ENCODE measurements at places on chromosomes 11 and 22.

DNA sequence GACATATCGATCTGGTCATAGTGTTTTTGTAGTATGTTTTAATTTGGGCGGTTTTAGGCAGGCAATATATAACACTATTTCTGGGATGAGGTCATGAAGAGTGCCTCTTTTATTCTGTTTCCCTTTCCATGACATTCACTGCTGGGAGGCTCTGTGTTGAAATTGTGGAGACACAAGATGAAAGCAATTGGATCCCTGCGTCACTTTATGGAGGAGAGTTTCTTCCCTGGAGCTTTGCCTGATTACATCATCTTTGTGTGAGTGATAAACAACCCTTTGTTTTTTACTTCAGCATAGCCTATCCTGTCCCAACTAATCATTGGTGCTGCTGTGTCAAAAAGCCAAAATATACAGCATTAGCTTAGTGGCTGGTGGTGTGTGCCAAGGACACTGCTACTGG lies 48.6 kb downstream of the PARVG start:
- no peak for DNase-seq

DNA sequence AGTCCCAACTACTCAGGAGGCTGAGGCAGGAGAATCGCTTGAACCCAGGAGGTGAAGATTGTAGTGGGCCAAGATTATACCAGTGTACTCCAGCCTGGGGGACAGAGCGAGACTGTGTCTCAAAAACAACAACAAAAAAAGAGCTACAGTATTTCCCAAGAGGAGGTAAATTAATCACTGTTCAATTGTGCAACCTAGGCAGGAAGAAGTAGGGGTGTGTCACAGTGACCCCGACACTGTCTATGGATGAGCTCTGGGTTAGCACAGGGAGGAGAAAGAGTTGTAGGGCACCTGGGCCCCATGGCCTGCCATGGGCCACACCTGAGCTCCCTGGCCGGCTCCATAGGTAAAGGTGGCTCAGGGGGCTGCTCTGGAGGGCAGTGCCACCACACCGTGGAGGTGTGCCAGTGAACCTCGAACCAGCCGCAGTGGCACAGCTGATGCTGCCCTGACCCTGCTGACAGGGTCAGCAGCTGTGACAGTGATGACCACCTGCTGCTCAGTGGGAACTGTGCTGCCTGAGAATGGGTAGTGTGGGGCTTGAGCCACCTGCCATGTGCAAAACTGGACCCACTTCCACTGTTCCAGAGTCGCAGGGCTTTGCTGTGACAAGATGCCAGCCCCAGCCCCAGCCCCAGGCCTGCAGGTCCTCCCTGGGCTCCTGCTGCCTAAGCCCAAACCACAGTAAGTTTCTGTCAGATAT lies 84.0 kb upstream of the PITPNB start:
- DNase-seq: no peak

DNA sequence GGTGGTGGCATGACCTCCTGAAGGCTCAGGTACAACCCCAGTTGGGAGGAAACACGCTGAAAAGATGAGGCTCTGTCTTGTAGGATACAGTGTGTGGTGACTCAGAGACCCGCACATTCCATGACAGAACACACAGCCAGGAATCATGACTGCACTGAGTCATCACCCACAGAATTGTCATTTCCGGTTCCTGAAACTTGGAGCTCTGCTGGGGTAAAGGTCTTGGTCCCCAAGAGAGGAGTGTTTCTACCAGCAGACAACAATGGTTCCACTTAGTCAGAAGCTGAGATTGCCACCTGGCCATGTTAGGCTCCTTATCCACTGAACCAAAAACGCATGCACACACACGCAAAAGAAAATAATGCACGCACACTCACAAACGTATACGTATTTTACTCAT lies 31.5 kb upstream of the CYB5R3 start:
- no peak for DNase-seq

DNA sequence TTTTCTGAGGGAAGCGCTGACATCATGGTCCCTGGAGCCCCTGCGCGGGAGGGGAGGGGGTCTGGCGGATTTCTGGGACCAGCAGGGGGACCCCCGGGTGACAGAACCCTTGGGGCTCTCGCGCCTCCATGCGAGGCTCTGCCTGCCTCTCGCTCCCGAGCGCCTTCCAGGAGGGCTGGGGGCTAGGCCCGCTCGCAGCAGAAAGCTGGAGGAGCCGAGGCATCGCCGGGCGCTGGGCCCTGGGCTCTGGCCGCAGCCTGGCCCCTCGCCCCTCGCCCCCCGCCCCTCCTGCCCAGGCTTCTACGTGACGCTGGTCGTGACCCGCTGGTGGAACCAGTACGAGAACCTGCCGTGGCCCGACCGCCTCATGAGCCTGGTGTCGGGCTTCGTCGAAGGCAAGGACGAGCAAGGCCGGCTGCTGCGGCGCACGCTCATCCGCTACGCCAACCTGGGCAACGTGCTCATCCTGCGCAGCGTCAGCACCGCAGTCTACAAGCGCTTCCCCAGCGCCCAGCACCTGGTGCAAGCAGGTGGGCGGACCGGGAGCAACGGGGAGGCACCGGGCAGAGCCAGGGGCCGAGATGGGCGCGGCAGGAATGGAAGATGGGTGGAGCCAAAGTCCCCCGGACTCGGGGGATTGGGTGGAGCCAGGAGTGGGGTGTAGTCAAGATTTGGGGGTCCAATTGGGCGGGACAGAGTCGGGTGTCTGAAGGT lies 5.4 kb downstream of the BEST1 start:
- DNase-seq: no peak

DNA sequence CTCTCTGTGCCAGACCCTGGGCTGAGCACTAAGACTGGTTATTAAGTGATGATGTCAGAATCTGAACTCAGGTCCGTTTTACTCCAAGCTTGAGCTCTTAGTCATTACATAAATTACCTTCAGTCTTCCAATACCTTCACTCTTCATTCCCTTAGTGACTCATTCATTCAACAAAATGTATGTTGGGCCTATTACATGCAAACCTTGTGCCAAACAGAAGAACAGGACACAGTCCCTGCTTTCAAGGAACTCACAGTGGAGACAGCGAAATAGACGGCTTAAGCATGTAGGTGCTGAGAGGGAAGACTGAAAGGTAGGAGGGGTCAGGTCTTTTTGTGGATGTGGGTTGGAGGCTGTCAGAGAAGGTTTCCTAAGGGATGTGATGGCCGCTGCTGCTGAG lies 3.3 kb downstream of the KCTD14 start:
- no peak for DNase-seq

- no peak for DNase-seq
Measured at GRCh38 chr11:93484716-93485115, 58.5 kb downstream of the SMCO4 start.

DNA sequence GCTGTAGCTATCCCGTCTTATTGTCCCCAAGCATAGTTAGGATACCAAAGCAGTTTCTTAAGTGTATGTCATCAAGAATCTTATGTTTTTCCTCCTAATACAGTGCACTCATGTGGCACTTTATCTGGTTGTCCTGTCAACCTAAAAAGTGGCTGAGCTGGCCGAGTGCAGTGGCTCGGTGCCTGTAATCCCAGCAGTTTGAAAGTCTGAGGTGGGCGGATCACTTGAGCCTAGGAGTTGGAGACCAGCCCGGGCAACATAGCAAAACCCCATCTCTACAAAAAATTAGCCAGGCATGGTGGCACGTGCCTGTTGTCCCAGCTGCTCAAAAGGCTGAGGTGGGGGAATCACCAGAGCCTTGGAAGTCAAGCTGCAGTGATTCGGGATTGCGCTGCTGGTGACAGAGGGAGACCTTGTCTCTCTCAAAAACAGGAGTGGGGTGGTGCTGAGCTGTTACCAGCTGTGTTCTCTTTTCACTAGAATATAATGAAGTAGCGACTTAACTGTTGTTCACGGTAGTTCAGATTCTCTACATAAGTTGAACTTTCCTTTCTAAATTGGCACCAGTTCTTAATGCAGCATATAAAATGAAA lies 48.1 kb downstream of the EP300 start:
- no peak for DNase-seq

DNA sequence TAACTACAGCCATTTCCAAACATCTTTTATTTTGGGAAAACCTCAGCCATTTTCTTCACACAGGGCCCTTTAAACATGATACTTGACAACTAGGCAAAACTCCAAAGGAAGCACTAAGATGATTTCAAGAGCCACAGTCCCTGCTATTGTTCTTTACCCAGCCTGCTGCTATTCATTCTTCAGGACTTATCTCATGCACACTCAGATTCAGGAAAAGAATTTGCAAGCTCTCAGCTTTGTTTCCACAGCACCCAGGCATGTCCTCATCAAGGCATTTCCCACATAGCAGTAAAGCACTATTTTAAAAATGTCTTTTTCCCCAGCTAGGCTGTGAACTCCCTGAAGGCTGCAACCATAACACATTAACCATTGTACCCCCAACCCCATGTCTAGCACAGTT lies 609.3 kb upstream of the CCDC90B start:
- DNase-seq: no peak

DNA sequence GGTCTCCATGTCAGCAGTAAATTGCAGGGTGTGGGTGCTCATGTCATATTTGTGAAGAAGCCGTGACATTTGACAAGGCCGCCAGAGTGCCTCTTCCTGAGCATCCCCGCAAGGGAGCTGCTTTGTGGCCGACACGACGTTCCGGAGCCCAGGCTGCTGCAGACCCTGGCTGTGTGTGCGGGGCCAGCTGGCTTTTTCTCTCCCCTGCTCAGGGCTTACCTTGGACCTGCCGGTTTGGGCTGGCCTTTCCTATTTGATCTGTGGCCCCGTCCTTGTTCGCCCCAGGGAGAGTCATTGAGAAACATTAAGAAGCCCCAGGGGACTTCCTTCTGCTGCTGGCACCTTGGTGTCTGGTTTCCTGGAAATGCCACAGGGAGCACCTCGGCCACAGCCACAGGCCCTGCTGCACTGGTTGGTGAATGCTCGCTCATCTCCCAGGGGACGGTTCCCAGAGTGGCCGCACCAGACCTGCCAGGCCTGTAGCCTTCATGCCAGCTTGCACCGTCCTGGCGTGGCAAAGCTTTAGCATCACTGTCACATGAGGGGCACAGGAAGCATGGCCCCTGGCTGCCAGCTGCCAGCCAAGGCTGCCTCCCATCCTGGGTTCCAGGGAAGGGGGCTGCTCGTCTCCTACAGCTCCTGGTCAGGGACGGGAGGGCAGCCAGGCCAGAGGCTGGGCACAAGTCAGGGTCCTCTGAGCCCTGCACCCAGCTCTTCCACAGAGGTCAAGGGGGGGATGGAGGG lies 5.4 kb downstream of the GRK2 start:
- peak; percentile 75 for DNase-seq

- no peak for DNase-seq
Measured at GRCh38 chr22:46726066-46726985, 11.7 kb downstream of the CERK start.

- DNase-seq: no peak
Measured at GRCh38 chr11:35151683-35152280, 12.8 kb downstream of the CD44 start.

- no peak for DNase-seq
Measured at GRCh38 chr11:7321473-7322450, 70.1 kb downstream of the SYT9 start.

- DNase-seq: no peak
Measured at GRCh38 chr11:47235163-47235562, 13.5 kb downstream of the ACP2 start.

GRCh38 chr11:61911128-61911700 lies 6.2 kb downstream of the RAB3IL1 start:
- DNase-seq: no peak

- no peak for DNase-seq
Measured at GRCh38 chr22:27991586-27992293, 72.7 kb upstream of the PITPNB start.

GRCh38 chr11:70247710-70248072 lies 22.8 kb upstream of the PPFIA1 start:
- DNase-seq: no peak

DNA sequence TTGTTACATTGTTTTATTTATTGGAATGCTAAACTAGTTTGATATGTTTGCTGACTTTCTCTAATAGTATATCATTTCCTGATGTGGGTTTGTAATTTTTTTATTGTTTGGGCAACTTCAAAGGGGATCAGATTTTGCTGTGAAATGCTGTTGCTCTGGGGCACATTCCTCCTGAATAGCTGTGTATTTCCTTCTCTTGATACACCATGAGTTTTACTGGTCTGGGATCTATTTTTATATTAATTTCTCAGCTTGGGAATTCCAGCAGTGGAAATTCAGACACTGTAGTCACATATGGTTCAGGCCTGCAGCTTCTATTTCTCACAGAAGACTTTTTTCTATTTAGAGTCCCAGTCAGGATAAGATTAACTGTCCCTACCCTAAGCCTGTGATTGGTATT lies 58.9 kb downstream of the RPUSD4 start:
- no peak for DNase-seq

- DNase-seq: no peak
Measured at GRCh38 chr22:42292732-42293520, 22.5 kb upstream of the TCF20 start.

GRCh38 chr11:45229401-45230020 lies 56.6 kb downstream of the SYT13 start:
- no peak for DNase-seq

GRCh38 chr11:130096823-130097222 lies 27.1 kb downstream of the APLP2 start:
- DNase-seq: no peak

DNA sequence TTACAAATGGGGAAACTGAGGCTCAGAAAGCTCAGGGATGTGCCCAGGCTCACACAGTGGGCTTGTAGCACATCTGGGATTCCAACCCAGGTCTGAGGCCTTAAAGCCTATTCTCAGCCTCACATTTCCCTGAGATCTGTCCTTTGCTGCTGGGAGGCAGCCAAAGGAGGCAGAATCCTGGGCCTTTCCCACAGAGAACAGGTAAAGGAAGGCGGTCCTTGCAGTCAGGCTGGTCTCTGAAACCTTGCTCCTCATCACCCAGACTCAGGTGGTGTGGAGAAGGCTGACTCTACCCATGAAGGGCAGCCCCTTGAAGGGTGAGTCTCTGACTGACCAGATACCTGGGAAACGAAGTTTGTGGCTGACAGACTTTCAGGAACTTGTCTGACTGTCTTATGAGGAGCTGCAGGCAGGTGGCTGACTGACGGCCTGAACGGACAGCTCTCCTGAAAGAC lies 7.8 kb downstream of the SLCO2B1 start:
- no peak for DNase-seq

DNA sequence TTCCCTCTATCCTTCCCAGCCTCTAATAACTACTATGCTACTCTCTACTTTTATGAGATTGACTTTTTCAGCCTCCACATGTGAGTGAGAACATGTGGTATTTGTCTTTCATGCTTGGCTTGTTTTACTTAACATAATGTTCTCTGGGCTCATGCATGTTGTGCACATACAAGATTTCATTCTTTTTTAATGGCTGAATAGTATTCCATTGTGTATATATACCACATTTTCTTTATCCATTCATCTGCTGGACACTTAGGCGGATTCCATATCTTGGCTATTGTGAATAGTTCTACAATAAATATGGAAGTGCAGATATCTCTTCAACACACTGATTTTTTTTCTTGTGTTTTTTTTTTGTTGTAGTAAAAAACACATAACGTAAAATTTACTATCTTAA lies 19.4 kb downstream of the OSBP2 start:
- DNase-seq: no peak

- DNase-seq: no peak
Measured at GRCh38 chr22:38730411-38730871, 24.7 kb downstream of the GTPBP1 start.

GRCh38 chr11:63639199-63639832 lies 25.1 kb upstream of the PLAAT3 start:
- DNase-seq: no peak

GRCh38 chr22:46567471-46567870 lies 30.1 kb upstream of the CELSR1 start:
- DNase-seq: no peak
